ENCODE measurements at places on chromosomes 1 and 21.

GRCh38 chr1:41616563-41616962 is 132.1 kb upstream of the EDN2 start:
- DNase-seq: no peak

DNA sequence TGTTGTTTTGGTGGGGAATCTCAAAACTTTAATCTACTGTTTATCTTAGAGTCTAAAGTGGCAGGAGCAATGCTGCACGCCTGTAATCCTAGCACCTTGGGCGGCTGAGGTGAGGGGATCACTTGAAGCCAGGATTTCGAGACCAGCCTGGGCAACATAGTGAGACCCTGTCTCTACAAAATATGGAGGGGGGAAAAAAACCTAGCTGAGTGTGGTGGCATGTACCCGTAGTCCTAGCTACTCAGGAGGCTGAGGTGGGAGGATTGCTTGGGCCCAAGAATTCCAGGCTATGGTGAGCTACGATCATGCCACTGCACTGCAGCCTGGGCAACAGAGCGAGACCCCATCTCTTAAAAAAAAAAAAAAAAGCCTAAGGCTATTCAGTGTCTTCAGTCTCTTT is 38.1 kb downstream of the POFUT2 start:
- no peak for DNase-seq

GRCh38 chr1:247336390-247336789 is 4.7 kb upstream of the ZNF496 start:
- no peak for DNase-seq

DNA sequence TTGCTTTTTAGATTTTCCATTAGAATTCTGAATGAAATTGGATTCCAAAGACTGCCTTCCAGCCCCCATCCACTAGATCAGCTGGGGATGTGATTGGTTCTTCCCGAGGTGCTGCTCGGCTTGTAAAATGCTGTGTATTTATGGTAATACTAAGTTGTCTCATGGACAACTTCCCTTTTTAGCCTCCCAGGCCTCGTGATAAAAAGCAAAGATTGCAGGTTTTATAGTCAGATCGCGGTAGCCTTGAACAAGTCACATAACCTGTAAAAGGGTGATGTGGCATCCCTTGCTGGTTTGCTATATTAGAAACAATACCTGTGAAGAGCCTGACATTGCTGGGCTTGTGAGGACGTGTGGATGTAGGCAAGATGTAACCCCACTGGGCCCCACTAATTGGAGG is 10.4 kb downstream of the MUL1 start:
- no peak for DNase-seq

- no peak for DNase-seq
Observed at GRCh38 chr1:56142301-56142700, 437.1 kb downstream of the PLPP3 start.

GRCh38 chr21:40652436-40652835 is 194.5 kb downstream of the DSCAM start:
- DNase-seq: no peak

- peak; percentile 80 for DNase-seq
Observed at GRCh38 chr1:28091043-28091781, 2.8 kb upstream of the EYA3 start.

- no peak for DNase-seq
Observed at GRCh38 chr1:232057217-232057895, 430.8 kb downstream of the DISC1 start.

- no peak for DNase-seq
Observed at GRCh38 chr1:194355488-194356106, 1169.2 kb upstream of the B3GALT2 start.

- no peak for DNase-seq
Observed at GRCh38 chr1:41277371-41277975, 35.4 kb upstream of the SCMH1 start.

- DNase-seq: no peak
Observed at GRCh38 chr1:151936653-151937052, 27.3 kb upstream of the THEM4 start.

DNA sequence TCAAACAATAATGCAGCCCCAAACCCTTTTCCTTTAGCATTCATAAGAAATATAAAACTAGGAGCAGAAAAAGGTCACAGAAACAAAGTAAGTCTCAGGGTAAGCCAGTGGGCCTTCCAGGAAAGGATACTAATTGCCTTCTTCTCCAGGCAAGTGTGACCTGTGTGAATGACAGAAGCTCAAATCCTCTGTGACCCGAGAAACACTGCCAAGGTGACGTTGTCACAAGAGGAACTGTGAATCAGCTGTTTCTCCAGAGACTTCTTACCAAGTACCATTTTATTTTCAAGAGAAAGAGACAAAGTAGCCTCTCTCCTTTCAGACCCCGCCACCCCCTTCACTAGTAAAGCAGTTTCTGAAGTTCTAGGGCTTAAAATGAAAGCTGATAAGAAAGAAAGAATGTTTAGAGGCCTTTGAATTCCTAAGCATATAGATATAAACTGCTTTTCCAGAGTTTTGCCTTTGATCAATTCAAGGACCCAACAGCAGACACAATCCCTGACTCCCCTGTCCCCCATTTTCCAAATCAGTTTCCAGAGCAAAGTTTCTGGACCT is 155.6 kb downstream of the NUF2 start:
- no peak for DNase-seq

DNA sequence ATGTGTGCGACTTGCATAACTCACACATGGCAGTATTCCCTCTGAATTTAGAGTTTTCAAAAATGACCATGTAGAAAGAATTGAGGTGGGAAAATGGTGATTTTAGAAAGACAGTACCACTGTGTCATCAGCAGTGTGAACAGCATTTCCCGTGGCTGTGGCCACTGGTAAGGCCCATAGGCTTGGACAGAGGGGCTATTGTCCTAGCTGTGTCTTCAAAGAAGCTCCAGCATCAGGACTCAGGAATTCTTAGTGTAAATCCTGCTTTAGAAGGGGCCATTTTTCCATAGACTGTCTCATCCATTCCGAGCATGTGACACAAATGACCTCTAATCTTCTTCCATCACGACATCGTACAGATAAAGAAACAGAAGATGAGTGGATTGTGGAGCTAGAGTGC is 119.3 kb upstream of the BACE2 start:
- DNase-seq: no peak

DNA sequence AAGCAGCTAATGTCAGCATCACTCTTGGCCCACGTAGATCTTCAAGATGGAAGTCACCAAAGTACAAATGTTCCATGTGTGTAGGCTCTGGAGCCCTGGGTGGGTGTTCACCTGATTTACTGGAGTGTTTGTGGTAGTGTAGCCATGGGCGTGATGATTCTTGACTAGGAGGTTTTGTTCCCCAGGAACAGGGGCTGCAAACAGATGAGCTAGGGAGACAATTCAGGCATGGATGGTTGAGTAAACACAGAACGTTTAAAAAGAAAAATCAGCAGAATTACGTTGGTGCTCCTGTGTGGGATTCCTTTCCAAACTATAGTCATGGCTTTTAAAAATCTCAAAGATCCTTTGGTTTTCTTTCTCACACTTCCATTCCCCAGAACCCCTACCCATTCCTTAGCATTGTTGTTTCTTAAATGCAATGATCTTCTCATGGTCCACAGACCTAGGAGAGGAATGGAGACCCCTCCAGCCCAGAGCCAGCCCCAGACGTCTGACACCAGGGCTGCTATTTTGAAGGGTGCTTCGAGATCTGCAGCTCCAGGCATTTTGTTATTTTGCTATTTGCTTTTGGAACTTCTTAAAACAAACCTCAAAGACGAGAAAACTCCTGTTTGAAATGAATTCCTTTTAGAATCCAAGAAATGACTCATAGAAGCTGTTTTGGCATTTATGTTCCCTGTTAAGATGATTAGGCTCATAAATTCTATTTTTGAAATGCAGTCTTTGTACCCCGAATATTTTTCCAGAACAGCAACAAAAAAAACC is 115.1 kb downstream of the ETS2 start:
- no peak for DNase-seq

GRCh38 chr1:179124873-179125272 is 43.0 kb downstream of the TOR3A start:
- DNase-seq: no peak

DNA sequence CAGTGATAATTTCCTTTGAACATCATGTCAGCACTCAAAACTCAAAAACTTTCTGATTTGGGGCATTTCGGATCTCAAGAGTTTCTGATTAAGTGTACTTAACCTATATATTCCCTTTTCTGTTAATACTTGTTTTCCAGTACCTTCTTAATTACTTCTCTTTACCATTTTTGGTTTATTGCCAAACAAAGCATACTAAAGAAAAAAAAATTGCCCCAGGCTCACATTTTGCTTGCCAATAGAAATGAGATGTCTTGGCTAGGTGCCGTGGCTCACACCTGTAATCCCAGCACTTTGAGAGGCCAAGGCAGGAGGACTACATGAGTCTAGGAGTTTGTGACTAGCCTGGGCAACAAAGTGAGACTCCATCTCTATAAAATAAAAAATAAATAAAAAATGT is 4.8 kb downstream of the PSMD4 start:
- no peak for DNase-seq

GRCh38 chr1:219385787-219386427 is 212.2 kb downstream of the LYPLAL1 start:
- DNase-seq: peak; percentile 2

GRCh38 chr21:16192902-16193301 is 463.1 kb downstream of the USP25 start:
- no peak for DNase-seq

DNA sequence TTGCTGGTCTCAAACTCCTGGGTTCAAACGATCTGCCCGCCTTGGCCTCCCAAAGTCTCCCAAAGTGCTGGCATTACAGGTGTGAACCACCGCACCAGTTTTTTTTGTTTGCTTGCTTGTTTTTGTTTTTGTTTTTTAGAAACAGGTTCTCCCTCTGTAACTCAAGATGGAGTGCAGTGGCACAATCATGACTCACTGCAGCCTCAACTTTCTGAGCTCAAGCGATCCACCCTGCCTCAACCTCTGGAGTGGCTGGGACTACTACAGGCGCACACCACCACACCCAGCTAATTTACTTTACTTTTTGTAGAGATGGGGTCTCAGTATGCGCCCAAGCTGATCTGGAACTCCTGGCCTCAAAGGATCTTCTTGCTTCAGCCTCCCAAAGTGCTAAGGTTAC is 47.3 kb upstream of the USP1 start:
- DNase-seq: no peak

- DNase-seq: no peak
Observed at GRCh38 chr1:165501330-165501969, 42.4 kb upstream of the LRRC52 start.

- no peak for DNase-seq
Observed at GRCh38 chr1:196403803-196404690, 204.2 kb downstream of the KCNT2 start.

- DNase-seq: no peak
Observed at GRCh38 chr1:31505911-31506497, 70.3 kb upstream of the TINAGL1 start.

DNA sequence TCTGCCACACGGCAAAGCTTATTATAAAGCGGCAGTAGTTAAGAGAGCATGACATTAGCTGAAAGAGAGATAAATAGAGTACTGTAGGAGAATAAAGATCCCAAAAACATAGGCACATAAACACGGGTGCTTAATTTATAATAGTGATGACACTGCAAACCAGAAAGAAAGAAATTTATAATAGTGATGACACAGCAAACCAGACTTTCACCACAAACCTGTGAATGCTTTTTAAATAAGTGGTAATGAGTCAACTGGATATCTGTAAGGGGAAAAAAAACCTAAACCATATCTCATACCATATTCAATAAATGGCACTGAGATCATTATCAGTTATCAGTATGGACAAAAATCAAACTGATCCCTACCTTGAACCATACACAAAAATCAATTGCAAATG is 25.5 kb downstream of the USP1 start:
- DNase-seq: no peak

- no peak for DNase-seq
Observed at GRCh38 chr1:211895126-211895759, 64.7 kb upstream of the LPGAT1 start.

DNA sequence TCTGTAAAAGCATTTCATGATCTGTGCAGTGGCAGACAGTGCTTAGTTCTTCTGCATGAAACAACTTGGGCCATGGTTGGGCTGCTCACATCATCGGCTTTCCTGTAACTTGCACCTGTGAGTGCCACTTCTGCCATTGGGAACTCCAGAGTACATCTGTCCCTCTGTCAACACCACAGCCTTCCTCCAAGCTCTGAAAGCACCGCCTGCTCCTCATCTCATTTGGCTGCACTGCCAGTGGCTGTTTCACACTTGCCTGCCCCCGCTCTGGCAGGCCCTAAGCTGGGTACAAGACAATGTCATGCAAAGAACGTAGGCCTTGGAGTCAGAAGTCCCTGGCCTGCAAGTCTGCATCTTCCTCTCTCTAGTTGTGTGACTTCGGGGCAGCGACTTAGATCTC is 46.4 kb downstream of the DDX20 start:
- DNase-seq: no peak

DNA sequence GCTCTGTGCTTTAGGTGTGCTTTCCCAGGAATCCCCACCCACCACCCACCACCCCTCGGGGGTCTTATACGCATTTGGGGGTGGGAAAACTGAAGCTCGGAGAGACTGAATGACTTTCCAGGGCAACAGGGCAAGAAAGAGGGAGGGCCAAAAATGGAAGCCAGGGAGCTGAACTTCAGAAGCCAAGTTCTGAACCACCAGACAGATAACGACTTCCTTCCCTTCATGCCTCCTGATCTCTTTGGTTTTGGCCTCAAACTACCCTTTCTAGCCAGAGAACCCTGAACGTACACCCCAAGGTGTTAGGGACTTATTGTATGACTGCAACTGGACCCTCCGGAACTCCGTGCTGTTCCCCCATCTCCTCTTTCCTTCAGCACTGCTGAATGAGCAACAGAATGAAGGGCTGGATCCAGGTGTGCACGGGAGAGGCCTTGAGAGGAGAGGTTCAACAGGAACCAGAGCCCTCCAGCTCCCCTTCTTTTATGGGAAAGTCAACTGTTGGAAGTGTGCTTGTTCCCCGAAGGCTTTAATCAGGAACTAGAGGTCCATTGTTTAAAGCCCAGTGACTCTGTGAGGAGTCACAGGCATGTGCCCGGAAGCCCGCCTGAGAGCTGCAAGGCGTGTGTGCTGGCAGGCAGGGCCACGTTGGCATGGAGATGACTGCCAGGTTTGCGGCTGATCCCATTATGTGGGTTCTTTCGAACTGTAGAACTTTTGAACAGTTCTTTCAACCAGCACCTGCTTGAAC is 3.1 kb downstream of the BACE2 start:
- no peak for DNase-seq

All from activated CD4-positive, alpha-beta T cell treated with anti-CD3 and anti-CD28 coated beads, Interleukin-2, amount 50 U/mL, for 1 hour (primary cell).